ENCODE measurements at places on chromosomes 5 and 9.

GRCh38 chr9:115213818-115214334 lies 95.9 kb upstream of the TNC start:
- DNase-seq = no peak

DNA sequence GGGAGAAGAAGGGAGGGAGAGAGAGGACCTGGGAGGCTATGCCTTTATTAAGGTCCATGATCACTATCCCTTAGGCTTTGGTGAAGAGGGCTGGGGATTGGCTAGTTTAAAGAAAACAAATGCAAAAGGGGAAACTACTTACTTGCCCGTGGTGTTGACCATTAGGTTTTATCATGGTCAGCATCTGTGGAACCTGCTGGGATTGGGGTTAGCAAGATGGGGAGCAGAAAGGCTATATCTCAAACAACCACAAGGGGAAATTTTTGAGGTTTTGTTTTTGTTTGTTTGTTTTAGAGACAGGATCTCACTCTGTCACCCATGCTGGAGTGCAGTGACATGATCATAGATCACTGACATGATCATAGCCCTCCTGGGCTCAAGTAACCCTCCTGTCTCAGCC lies 9.0 kb upstream of the RAD23B start:
- no peak for DNase-seq

DNA sequence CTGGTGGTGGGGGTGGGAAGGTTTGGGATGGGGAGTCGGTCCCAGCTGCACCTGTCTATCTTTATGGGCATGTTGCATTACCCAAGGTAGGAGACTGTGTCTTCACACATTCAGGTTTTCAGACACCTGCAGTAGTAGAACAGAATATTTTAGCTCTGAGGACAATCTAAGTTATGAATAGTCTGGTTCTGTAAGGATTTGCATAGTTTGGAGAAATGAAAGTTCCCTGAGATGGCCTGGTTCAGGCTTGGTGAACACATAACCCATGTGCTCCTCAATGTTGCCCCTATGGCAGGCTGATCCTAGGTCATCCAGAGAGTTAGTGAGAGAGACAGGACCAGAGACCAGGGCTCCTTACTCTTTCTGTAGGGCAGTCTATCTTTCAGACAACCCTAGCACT lies 20.7 kb downstream of the TNFSF8 start:
- no peak for DNase-seq

- no peak for DNase-seq
Measured at GRCh38 chr9:2418619-2419018, 203.0 kb upstream of the VLDLR start.

DNA sequence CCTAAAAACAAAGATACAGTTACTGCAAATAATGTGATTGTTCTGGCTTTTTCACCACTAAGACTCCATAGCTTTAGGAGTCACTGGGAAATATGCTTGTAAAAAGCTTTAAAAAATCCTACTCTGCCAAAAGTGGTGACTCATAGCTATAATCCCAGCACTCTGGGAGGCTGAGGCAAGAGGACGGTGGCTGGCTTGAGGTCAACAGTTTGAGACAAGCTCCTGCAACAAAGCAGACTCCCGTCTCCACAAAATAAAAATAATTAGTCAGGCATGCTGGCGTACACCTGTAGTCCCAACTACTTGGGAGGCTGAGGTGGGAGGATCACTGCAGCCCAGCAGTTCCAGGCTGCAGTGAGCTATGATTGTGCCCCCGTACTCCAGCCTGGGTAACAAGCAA lies 406.4 kb downstream of the HTR1A start:
- DNase-seq = no peak

DNA sequence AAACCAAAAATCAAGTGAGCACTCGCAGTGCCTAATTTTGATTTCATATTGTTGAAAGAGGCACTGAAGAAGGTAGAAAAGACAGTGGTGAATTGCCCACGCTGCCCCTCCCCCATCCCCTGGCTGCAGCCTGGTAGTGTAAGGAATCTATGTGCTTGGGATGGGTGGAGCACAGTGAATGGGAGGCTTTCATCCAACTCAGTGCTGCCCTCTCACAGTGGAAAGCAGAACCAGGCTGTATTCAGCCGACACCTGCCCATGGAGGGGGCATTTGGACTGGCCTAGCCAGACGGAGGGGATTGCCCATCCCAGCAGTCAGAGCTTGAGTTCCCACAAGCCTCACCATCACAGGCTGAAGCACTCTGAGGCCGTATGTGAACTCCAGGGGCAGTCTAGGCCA lies 800.4 kb upstream of the DMAC1 start:
- no peak for DNase-seq

GRCh38 chr5:69489246-69489645 lies 3.3 kb upstream of the OCLN start:
- no peak for DNase-seq

GRCh38 chr9:136901516-136902258 lies 15.4 kb downstream of the TRAF2 start:
- no peak for DNase-seq

- DNase-seq = no peak
Measured at GRCh38 chr9:134971196-134971595, 53.5 kb upstream of the FCN1 start.

DNA sequence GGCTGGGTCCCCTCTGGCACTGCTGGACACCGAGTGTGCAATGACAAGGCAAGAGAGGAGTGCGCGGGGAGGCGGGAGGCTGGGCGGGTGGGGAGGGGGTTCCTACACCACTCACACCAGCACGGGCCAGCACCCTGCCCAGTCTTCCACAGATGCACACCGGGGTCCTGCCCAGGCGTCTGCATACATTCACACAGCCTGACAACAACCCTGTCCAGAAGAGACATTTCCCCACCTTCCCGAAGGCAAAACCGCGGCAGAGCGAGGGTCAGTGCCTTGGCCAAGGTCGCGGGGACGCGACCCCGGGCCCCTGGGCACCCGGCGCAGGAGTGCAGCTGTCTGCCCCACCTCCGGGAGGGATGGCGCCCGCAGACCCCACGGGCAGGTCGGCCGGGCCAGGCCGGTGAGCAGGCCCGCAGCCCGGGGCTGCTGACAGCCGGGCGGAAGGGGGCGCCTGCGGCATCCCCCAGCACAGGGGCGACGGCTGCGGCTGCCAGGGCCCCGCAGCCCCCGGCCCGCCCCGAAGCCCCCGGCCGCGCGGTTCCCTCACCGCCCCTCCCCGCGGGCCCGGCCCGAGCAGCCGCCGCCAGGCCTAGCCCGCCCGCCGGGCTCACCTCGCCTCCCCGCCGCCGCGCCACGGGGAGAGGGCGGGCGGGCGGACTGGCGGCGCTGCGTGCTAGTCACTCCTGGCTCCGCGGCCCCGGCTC lies 496 bp downstream of the MAPK9 start:
- DNase-seq = no peak

DNA sequence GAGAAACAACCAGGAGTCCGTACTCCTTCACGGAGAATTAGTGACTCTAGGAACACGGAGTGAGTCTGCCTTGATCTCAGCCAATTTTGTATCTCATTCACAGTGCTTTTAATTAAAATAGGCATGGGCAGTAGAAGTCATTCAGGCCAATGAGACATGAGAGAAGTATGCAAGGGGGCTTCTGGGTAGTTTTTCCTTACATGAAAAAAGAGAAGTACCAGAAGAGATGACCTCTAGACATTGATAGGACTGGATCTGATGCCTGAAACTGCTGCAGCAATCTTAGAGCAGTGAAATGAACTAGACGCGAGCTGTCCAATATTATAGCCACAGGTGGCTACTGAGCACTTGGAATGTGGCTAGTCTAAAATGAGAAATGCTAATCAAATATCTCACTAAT lies 187.7 kb upstream of the TLE4 start:
- DNase-seq = no peak
